Caco-2 (cell line): ENCODE measurements at places on chromosomes 11 and 22.

DNA sequence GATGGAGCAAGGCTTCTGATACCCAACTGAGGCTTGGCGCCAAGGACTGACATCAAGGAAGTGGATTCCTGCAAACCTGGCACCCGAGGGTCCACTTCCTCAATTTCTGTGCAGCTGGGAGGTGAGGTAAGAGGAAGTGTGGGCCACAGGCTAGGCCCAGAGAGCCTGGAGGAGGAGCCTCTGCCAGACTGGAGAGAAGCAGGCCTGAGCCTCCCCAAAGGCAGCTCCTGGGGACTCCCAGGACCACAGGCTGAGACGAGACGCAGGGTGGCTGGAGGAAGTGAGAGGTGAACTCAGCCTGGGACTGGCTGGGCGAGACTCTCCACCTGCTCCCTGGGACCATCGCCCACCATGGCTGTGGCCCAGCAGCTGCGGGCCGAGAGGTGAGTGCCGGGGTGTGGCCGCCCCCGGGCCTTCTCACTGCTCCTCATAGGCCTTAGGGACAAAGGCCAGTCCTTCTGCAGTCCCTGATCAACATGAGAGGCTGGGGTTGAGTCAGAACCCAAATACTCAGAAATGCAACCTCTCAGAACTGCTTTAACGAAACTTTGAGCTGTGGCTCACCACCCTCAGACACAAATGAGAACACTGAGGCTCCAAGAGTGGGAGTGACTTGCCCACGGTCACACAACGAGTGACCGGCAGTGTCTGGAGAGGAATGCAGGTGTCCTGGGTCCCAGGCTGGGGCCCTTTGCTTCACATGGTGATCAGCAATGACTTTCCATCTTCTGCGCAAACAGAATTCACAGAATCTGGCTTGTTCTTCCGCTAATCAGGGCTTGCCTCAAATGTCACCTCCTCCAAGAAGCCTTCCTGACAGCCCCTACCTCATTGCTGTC lies at the start of gene NCF4:
Gene NCF4, plus strand, starts transcription at position 186 of the 839 bp plus-strand sequence. Its CDS starts 166 bp downstream, at position 352.
- no peak for DNase-seq

- DNase-seq: no peak
Measured at GRCh38 chr22:42314709-42315391, 44.4 kb upstream of the TCF20 start.

- no peak for DNase-seq
Measured at GRCh38 chr11:10432971-10433370, 22.1 kb upstream of the AMPD3 start.

DNA sequence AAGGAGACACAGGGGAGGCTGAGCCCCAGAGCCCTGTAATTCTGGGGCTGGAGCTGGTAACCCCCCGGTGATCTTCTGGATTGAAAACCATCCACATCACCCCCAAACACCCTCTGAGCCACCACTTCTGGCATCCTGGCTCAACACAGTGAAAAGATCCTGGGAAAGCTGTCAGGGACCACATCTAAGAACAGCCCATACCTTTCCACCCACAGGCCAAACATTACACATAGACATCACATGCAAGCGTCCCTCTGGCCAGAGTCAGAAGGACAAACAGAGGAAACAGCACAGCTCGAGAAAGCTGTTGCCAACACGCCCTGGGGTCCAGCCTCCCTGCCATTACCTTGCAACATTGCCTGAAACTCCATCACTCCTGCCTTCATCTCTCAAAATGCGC lies 469.5 kb downstream of the SOX6 start:
- no peak for DNase-seq

GRCh38 chr11:113885897-113886296 lies 10.5 kb upstream of the USP28 start:
- DNase-seq: peak; percentile 59

GRCh38 chr11:19994672-19995071 lies 165.6 kb downstream of the DBX1 start:
- no peak for DNase-seq

DNA sequence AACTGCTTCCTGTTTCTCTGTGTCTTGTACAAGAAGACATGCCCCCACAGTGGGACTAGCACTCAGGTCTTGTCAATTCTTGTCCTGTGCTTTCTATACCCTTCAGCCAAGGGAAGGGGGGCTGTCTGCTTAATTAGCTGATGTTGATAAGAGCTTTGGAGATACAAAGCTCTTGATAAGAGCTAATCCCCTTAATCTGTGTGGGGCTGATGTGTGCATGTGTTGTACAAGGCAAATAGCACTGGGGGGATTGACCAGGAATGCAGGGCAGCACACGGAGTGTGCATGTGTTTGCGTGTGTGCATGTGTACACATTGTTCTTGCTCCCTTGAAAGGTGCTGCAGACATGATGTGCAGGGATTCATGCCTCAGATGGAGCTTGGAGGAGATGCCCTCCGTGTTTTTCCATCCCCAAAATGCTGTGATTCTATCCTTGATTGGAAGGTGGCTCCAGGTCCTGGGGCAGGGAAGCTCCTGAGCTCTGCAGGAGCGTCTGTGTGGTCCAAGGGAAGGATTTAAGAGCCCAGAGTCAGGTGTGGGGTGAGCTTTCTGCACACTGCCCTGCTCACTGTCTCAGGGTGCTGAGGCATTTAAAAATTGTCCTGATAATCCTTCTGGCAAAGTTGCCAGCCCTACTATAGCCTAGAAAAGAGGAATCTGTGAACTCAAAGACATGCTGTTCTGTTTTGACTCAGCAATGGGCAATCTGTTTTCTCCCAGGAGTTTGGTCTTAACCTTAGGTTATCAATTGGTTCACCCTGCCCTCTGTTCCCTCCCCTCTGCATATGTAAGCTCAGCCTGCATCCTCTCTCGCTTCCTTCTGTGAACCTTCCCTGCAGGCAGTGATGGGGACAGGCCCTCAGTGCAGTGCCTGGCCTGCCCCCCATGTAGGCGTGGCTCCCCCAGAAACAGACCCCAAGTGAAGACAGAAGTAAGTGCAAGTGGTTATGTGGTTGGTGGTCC lies 102.0 kb downstream of the GRIK4 start:
- peak; percentile 48 for DNase-seq

DNA sequence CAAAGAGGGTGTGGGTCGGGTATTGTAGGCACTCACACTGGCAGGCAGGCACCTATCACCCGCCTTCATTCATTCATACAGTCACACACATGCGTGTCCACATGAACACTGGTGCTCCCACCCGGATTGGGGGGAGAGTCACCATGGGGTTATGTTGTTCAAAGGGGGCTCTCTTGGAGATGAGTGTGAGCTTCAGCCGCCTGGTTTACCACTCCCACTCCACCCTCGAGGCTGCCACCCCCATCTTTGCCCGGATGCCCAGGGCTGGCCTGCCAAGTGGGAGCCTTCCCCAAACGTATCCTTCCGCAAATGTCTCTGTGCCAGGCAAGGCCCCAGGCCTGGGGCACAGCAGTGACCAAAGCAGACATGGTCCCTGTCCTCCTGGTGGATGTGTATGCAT lies 22.6 kb downstream of the MRGPRD start:
- no peak for DNase-seq

DNA sequence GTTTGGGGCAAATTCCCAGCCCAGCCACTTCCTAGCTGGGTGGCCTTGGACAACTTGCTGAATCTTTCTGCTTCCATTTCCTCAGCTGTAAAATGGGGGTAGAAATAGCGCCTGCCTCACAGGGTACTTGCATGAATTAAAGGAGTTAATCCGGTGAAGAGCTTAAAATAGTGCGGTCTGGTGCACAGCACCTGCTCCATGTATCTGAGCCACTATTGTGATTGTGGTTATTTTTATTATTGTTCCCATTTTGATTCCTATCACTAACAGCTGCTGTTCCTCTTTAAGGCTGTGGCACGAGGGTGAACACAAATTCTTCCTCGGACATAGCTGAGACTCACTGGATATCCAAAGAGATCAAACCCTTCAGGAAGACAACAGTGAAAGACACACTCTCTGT lies 46.9 kb upstream of the TP53I11 start:
- no peak for DNase-seq

DNA sequence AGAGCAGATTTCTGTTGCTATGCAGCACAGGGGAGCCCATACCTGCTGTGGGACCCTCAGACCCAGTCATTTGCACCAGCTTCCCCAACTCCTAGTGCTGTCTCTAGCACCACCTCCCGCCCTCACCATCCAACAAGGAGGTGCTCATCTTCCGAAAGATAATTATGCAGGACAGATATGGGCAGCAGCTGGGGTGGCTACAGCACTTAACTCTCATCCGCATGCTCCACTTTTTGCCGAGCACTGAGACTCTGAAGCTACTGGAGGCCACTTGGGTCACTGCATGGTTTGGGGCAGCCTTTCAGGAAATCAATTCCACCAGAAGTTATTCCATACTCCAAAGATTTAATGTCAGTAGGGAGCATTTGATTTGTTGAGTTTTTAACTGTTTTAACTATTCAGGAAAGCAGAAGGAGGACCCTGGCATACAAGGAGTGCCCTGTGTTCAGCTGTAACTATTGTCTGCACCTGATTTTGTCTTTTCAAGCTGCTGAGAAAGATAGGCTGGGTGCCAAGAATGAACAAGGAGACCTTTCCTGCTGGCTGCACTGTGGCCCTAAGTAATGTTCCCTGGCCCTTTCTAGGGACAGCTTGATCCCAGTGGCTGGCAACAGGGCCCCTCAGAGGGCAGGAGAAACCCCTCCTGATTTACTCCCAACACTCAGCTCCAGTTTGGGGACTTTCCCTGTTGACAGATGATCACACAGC lies 67.3 kb upstream of the CSNK2A3 start:
- no peak for DNase-seq

- no peak for DNase-seq
Measured at GRCh38 chr22:31538815-31539214, 42.5 kb downstream of the SFI1 start.

DNA sequence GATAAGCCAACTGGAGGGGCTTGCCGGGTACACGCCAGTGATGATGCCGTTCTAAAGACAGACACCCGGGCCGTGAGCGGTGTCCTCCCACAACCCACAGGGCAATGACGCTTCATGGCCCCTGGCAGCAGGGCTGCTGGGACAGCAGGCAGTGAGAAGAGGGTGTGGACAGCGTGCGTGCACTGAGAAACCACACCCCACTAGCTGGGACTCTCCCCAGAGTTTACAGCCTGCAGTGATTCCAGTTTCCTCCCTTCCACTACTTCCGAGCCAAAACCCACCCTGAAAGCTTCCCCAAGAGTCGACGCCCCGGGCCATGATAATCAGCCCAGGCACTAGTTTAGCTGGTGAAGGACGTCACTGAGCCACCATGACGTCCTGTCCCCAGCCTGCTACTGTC lies 29.2 kb downstream of the CPT1A start:
- no peak for DNase-seq
